Vagina (tissue), 2 donors: ENCODE measurements at places on chromosomes 13 and 19.

DNA sequence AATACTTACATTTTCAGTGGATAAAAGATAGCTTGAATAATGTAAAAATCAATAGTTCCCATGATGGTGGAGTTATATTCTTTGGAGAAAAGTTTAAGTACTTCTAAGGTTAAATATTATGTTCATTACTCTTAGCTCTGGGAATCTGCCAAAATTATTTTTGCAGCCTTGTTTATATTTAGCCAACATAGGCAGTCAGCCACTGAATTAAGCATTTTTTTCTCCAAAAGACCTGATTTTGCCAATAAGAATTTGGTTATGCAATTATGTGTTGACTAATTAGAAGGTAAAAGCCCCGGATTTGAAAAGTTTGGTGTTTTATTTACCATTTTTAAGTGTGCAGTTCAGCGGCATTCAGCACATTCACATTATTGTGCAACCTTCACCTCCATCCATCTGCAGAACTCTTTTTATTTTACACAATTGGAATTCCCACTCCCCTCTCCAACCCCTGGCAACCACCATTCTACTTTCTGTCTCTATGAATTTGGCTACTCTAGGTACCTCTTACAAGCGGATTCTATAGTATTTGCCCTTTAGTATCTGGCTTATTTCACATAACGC, 90.1 kb upstream of the C1QTNF9B start:
- no peaks in the 10 kb centered on the region for H3K36me3 ChIP-seq
- no peaks in the 10 kb centered on the region for H3K27me3 ChIP-seq
- no peaks in the 10 kb centered on the region for H3K4me1 ChIP-seq
- no peak overlapping the region for H3K4me3 ChIP-seq
- DNase-seq, result no peak

DNA sequence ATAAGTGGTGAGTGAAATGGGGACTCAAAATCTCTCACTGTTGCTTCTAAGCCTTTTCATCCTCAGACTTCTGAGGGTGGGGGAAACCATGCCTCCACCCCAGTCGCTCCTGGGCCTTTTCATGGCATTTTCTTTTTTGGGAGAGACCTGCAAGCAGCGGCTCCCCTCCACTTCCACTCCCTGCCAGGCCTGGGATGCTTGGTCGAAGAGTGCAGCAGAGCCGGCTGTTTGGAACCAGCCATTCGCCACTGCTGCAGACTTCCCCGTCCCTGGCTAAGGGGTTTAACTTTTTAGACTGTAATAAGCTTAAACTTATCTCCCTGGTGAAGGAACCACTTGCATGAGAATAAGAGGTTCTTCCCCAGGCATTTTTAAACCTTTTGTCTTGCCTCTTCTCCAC, 617.2 kb downstream of the PCDH9 start:
- H3K36me3 ChIP-seq, result no peaks in the 10 kb centered on the region
- H3K27me3 ChIP-seq, result no peaks in the 10 kb centered on the region
- no peak overlapping the region for H3K27ac ChIP-seq
- H3K4me3 ChIP-seq, result no peak overlapping the region
- DNase-seq, result no peak

DNA sequence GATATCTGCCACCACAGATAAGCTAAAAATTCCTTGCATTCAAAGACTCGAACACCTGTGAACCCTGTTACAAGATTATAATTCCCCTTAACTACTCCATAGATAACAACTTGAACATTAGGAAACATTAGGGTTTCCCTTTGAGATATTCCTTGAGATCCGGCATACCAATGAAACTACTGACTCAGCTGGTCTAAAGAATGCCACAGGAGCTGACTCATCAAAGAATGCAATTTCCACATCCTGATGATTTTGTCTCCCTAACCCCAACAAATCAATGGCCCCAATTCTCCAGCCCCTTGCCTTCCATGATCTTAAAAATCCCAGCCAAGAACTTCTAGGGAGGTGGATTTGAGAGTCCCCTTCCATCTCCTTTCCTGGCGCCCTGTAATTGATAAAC, 35.6 kb upstream of the ZNF599 start:
- no peaks in the 10 kb centered on the region for H3K27me3 ChIP-seq
- H3K27ac ChIP-seq, result no peak overlapping the region
- no peak overlapping the region for H3K4me3 ChIP-seq
- no peaks in the 10 kb centered on the region for H3K36me3 ChIP-seq
- H3K4me1 ChIP-seq, result no peaks in the 10 kb centered on the region

DNA sequence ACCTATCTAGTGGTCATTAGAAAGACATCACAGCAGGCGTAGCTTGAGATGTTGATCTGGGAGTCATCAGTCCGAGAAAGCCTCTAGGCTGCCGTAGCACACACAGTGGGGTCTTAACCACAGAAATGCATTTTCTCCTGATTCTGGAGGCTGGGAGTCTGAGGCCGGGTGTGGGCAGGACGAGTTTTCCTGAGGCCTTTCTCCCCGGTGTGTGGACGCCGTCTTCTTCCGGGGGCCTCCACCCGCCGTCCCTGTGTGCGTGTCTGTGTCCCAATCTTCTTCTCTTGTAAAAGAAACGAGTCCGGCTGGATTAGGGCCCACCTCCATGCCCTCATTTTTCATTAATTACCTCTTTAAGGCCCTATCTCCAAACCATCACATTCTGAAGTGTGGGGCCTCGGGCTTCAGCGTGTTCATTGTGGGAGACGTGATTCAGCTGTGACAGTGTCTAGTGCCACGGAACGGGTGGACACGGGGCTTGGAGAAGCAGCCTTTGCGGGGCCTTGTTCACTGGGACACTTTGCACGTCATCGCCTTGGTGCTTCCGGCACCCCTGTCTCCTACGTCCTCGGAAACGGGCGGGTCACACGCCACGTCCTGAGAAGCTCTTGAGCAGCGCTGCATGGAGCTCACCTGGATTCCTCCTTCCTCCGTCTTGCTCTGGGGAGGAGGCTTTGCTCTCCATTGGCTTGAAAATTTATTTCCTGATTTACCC, 208.9 kb upstream of the SOX1 start:
- no peaks in the 10 kb centered on the region for H3K36me3 ChIP-seq
- no peaks in the 10 kb centered on the region for H3K27me3 ChIP-seq
- peak; percentile 54 for DNase-seq
- H3K4me1 ChIP-seq, result no peaks in the 10 kb centered on the region
- no peak overlapping the region for H3K27ac ChIP-seq
- no peak overlapping the region for H3K4me3 ChIP-seq

- no peaks in the 10 kb centered on the region for H3K4me1 ChIP-seq
- no peaks in the 10 kb centered on the region for H3K36me3 ChIP-seq
- no peak overlapping the region for H3K27ac ChIP-seq
- DNase-seq, result no peak
- no peaks in the 10 kb centered on the region for H3K27me3 ChIP-seq
- H3K4me3 ChIP-seq, result no peak overlapping the region
Observed at GRCh38 chr13:86082121-86082520, 282.9 kb upstream of the SLITRK6 start.

DNA sequence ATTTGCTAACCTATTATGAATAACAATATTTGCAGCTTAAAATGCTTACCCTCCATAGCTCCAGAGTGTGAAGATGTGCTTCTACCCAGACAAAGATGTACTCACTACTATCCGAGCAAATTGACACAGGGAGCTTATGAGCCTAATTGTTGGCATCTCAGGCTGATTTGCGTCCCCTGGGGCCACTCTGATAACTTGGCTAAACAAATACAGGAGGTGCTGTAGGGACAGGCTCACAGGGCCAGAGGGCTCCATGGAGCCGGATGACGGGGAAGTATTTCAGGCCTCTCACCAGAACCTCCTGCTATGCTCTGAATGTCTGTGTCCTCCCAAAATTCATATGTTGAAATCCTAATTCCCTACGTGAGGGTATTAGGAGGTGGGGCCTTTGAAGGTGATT, 26.7 kb upstream of the C19orf12 start:
- no peak overlapping the region for H3K4me3 ChIP-seq
- H3K27me3 ChIP-seq, result no peaks in the 10 kb centered on the region
- DNase-seq, result no peak
- H3K36me3 ChIP-seq, result no peaks in the 10 kb centered on the region

DNA sequence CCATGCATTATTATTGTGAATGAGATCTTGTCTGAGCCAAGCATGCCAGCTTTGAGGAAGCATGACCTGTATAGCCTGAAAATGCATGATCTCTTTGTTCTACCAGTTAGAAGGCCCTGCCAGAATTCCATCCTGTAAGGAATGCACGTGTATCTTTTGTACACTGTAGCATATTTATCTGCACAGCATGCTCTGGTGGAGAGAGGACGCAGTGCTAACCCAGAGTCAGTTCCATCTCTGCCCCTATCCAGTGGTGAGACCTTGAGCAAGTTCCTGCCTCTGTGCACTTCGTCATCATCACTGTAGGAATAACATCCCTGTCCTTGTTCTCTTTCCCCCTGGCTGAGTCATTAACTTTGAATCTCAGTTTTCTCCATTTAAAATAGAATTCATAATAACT, 233.8 kb downstream of the SLC7A1 start:
- no peaks in the 10 kb centered on the region for H3K36me3 ChIP-seq
- no peak overlapping the region for H3K4me3 ChIP-seq
- H3K27ac ChIP-seq, result no peak overlapping the region
- DNase-seq, result no peak

GRCh38 chr13:104936304-104936703, 1599.2 kb downstream of the EFNB2 start:
- no peaks in the 10 kb centered on the region for H3K36me3 ChIP-seq
- H3K27me3 ChIP-seq, result no peaks in the 10 kb centered on the region
- no peak overlapping the region for H3K27ac ChIP-seq
- DNase-seq, result no peak

- H3K27me3 ChIP-seq, result no peaks in the 10 kb centered on the region
- peak overlapping the region; percentile 93 for H3K27ac ChIP-seq
- H3K36me3 ChIP-seq, result peaks cover 36% of the 10 kb centered on the region
- DNase-seq, result no peak
Observed at GRCh38 chr19:49488046-49488862, 846 bp downstream of the RPL13A start.

GRCh38 chr13:71613066-71613745, 253.8 kb downstream of the DACH1 start:
- H3K27ac ChIP-seq, result no peak overlapping the region
- no peak overlapping the region for H3K4me3 ChIP-seq
- DNase-seq, result no peak
- H3K27me3 ChIP-seq, result no peaks in the 10 kb centered on the region
- no peaks in the 10 kb centered on the region for H3K36me3 ChIP-seq

DNA sequence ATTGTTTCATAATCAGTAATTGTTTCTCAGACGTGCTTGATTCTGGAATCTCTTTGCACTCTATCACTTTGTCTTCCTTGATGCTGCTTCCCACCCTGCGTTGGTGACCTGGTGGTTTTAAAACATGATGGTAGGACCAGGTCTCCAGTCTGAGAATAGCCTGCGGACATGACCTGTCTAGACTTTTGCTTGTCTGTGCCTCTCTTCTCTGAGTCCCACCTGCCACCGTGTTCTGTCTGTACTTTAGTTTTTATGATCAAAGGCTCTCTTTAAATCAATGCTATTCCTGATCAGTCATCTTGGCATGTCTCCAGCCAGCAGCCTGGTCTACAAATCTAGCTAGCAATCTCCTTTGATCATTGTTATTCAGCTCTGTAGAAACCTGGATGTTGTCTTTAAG, 933.9 kb downstream of the DIAPH3 start:
- H3K4me1 ChIP-seq, result no peaks in the 10 kb centered on the region
- DNase-seq, result no peak
- H3K4me3 ChIP-seq, result no peak overlapping the region
- no peak overlapping the region for H3K27ac ChIP-seq
- no peaks in the 10 kb centered on the region for H3K27me3 ChIP-seq
- H3K36me3 ChIP-seq, result no peaks in the 10 kb centered on the region

DNA sequence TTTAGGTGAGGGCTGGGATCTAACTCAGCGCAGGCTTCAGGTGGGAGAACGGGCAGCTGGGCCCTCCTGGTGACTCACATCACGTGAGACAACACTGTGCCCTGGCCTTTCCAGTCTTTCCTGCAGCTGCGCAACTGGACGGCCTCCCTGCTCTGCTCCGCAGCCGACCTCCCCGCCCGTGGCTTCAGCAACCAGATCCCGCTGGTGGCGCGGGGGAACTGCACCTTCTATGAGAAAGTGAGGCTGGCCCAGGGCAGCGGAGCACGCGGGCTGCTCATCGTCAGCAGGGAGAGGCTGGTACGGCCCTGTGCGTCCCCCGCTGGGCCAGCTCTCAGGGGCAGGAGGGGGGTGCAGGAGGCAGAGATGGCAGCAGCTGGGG, 8.8 kb downstream of the SPPL2B start:
- H3K4me3 ChIP-seq, result no peak overlapping the region
- no peaks in the 10 kb centered on the region for H3K27me3 ChIP-seq
- no peak for DNase-seq
